HFF-Myc (cell line): ENCODE measurements at places on chromosomes 3 and 15.
A peak's percentile ranks its signal among the peaks of the same experiment; 100 is the strongest.

- no peak for DNase-seq
These were observed 63.9 kb upstream of the GATA2 start for GRCh38 chr3:128556907-128557306.

GRCh38 chr3:127215714-127216414 lies 22.9 kb downstream of the PRR23E start:
- no peak for DNase-seq

GRCh38 chr15:65884511-65884910 lies 15.2 kb downstream of the RAB11A start:
- no peak for DNase-seq

DNA sequence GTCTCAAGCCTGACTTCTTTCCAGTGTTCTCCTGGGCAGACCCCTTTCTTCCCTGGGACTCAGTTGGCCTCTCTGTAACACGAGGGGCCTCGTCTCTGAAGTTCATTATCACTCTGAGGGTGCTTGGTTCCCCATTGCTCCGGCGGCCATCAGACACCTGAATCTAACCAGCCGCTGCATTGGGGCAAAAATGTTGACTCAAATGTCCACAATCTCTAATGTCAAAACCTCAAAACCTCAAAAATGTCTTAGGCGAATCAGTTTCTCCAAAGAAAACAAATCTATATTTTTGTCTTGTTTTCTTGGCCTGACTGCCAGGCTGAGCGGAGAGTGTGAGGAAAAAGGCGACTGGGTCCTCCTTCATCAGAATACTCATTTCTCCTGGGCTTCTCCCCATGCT lies 220.7 kb downstream of the VPS13C start:
- no peak for DNase-seq

DNA sequence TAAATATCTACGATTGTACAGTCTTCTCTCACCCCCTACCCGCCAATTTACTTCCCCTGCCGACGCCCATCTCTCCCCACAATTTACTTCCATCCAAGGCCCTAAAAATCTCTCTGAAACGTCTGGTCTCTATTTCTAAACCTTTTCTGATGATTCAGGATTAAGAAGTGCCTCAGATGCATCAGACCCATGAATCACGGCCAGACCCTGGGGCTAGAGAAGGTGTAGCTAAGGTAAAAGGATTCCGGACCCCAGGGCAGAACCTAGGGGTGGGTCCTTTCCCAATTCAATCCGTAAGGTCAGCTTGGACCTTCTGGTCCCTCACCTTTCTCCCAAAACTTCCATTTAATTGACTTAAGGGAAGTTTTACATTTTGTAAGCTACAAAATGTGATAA lies 46.4 kb downstream of the LRIG1 start:
- no peak for DNase-seq

DNA sequence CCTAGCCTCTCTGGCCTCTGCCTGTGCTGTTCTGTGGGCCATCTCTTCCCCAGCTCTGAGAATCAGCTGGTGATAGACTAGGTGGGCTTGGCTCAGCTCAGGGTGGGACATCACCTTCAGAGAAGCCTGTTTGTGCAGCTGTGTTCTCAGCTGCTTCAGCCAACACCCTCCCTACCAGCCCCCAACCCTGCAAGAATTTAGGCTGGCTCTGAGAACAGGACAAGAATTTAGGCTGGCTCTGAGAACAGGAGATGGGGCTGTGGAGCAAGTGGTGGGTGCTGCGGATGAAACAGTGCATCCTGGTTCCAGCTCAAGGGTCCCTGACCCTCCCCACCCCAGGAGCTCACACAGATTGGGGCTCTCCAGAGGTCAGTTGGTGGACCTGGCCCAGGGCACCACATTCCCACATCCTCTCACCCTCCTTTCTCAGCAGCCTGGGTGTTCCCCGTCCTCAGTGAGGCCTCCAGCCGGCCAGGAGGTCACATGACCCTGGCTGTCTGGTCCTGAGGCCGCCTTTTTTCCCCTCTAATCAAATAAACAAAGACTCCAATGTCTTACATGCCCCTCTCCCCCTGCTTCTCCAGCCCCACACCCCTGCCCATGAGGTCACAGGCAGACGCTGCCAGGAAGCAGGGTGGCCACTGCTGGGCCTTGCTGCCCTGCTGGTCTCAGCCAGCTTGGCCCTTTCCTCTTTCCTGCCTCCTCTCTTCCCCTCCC lies 14.9 kb downstream of the PLEKHO2 start:
- DNase-seq: no peak

DNA sequence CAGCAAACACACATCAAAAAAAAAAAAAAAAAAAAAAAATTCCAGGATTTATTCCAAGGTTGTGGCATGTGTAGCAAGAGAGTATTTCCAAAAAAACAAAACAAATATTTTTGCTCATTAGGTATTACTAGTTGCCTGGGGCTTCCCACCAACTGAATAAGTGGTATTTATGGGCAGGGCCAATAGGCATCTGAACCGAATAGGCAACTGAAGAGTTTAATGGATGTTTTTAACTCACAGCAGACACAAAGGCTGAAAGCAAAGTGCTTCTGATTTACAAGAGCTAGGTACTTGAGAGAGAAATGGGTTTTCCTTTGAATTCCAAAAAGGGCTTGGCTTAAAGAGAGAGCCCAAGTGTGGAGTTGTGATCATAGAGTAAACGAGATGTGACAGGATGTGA lies 21.4 kb downstream of the EIF4E3 start:
- DNase-seq: no peak

DNA sequence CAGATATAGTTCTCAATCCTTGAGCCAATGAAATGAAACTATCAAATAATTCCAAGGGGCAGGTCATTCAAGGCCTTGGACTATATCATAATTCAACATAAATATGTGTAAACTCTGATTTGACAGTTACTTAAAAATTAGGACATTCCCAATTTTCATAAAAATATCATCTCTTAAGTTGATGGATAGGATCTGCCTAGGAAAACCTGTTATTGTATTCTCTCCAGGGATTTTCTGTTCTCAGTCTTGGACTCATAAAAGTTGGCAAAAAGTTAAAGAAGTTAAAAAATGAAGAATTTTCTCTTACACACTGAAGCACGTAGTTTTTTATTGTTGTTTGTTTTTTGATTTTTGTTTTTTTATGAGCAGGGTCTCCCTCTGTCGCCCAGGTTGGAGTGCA lies 109.0 kb downstream of the TP63 start:
- DNase-seq: no peak

GRCh38 chr3:52253314-52254304 lies 8.1 kb downstream of the PPM1M start:
- DNase-seq: no peak

DNA sequence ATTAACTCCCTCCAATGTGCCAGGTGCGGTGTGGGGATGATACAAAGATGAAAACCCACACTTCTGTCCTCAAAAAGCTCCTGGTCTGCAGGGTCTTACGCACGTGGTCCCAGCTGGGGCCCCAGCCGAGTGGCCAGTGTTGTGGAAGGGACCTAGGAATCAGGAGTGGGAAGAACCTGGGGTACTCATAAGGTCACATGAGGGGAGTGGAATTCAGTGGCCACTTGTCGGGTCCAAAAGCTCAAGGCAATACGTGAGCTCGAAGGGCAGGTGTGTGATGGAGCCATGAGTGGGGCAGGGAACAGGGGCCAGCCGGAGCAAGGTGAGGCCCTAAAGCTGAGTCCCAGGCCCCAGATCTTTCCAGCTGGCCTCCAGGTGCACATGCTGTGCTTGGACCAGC lies 260.0 kb upstream of the LYSMD4 start:
- DNase-seq: no peak

GRCh38 chr3:20375302-20375701 lies 189.3 kb upstream of the SGO1 start:
- no peak for DNase-seq

- DNase-seq: no peak
These were observed 28.9 kb downstream of the LINGO1 start for GRCh38 chr15:77603611-77604336.

DNA sequence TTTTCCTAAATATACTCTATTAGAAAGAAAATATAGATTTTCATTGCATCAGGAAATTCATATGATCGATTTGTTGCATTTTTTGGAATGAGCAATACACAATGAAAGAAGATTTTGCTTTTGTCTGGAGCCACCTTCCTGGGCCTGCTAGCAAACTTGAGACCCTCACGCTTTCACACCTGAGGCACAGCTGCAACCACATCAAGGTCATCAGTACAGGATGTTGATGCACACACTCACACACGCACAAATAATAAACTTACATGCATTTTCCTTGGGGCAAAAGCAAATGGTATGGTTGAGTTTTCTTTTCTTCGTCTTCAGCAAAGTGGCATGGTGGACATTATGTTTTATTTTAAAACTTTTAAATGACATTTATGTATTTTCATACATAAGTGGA lies 64.8 kb upstream of the SATB1 start:
- DNase-seq: no peak

- DNase-seq: no peak
These were observed 379.7 kb upstream of the TGFBR2 start for GRCh38 chr3:30226601-30227151.

- no peak for DNase-seq
These were observed 104.3 kb downstream of the LINGO1 start for GRCh38 chr15:77528290-77528967.

- DNase-seq: peak; percentile 49
These were observed at the start of gene SETD2 for GRCh38 chr3:47164007-47164881. TSS of gene SETD2 (minus strand) at chr3:47164113. CDS start at chr3:47163924, 189 bp downstream.

DNA sequence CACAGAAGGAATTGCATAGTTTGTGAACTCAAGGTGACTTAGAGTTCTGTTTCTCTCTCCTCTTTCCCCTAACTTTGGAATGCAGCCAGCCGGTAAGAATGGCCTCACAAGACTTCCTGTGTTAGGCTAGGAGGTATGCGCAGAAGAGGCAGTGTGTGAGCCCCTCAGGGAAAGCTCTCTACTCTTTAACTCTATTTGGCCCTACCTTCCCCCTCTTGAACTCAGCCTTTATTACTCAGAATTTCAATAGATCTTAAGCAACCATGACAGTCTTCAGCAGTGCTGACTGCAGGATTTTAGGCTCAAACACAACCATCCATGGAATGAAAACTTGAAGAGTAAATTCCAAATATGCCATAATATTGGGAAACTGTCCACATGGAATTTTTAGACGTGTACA lies 209.5 kb downstream of the DTWD1 start:
- no peak for DNase-seq

DNA sequence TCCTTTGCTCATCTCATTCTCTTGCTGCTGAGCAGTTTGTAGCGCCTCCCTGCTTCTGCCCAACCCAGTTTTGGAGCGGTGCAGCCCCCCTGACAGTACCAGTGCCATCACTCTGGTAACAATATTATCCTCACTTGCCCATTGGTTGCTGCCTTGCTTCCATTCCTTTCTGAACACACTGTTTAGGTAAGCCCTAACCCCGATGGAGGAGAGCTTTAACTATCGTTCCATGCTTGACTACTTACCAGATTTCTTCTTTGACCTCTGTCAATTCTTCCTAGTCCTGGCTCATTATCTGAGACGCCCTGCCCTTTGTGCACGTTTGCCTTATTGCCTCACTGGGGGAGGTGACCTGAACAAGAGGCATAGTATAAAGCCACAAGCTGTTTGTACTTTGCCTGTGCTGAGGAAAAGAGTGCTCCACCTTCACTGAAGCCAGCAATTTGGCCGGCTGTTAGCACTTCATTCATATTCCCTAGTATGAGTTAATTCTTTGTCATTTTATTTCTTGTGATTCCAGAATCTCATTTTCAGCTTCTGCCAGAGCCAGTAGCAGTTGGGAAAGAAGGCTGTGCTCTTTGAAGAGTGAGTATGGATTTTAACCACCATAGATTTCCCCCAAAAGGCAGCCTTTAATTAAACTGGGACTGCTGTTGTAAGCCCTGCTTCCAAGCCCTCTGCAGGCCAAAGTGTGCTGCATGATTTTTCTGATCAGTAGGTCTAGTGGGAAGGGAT lies 11.9 kb downstream of the ABHD6 start:
- DNase-seq: no peak

- DNase-seq: no peak
These were observed 37.3 kb downstream of the FSD2 start for GRCh38 chr15:82768414-82769054.

GRCh38 chr3:95327478-95327877 lies 1264.6 kb downstream of the NSUN3 start:
- DNase-seq: no peak

DNA sequence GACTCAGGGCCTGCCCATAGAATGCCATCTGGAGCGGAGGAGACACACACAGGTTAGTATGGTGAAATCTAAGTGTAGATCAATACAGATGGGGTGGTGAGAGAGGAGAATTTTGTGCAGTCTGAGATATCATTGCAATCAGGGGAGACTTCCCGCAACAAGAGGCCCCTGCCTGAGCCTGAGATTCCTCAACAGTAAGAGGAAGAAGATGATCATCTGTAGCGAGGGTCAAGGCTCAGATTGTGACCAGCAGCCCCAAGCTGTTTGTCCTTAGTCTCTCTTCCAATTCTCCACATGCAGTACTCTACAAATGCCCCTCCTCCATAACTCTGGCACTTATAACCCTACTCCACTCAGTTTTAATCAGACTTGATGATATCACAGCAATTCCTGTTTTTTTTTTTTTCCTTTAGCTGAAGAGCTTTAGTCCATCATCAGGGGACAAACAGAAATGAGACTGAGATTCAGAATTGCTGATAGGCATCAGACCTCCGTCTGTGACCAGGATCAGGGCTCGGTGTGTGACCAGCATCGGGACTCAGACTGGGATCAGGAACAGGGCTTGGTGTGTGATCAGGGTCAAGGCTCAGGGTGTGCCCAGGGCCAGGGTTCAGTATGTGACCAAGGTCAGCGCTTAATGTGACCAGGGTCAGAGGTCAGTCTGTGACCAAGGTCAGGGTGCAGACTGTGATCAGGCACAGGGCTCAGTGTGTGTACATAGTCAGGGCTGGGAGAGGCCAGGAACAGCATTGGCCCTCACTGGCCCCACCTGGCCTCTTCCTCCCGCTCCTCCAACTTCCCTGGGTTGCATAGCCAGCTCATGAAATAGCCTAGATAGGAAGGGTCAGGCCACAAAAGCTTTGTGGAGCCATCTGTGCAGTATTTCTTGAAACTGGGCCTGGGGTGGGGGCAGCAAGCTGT lies 14.1 kb downstream of the LOXL1 start:
- DNase-seq: no peak

GRCh38 chr3:58082047-58082446 lies 73.8 kb downstream of the FLNB start:
- DNase-seq: peak; percentile 30

DNA sequence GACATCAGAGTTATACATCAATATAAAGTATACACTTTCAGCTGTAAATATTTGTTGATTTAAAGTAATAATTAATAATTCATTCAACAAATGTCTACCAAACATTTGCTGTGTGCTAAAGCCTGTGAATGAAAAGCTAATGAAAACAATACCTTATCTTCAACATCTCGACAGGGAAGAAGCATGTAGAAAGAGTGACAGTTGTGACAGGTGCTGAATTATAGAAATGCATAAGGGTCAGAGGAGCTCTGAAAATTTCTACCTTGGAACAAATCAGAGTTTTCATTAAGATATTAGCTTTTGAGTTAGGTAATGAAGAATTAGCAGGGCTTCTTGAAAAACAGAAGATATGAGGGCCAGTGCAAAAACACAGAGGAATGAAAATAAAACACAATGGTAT lies 739.2 kb downstream of the VGLL3 start:
- no peak for DNase-seq

DNA sequence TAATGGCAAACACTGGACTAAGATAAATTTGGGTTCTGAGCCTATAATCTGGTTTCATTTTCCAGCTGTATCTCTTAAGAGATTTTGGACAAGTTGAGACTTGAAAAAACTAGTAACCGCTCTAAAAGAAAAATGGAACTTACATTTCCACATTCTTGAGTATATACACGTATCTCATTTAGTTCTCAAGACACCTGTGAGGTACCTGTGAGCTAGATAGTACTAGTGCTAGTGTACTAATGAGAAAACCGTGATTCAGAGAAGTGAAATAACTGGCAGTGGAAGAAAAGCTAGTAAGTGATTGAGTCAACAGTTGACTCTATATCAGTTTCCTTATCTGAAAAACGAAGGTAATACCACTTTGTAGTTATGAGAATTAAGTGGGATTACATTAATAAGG lies 62.2 kb upstream of the PAQR5 start:
- DNase-seq: no peak
